Left cardiac atrium (tissue), 4 donors: ENCODE measurements at places on chromosomes 1 and 21. TPM values are rescaled to one million over a fixed set of nuclear protein-coding genes. Genes with fewer than 3 reads are reported as not detected.

GRCh38 chr21:45571641-45572040 is 29.4 kb upstream of the SLC19A1 start:
- DNase-seq: no peak

The RUNX3 gene
- total RNA-seq: 2.4 TPM

- DNase-seq: peak; percentile 55
These were observed 772 bp downstream of the UCK2 start for GRCh38 chr1:165828103-165828668.

The NSUN4 gene
- 17.4 TPM for total RNA-seq

- no peak for DNase-seq
These were observed 117.5 kb downstream of the TM2D1 start for GRCh38 chr1:61607448-61607847.

GRCh38 chr1:160618327-160618726 is 28.5 kb downstream of the SLAMF1 start:
- DNase-seq: no peak

DNA sequence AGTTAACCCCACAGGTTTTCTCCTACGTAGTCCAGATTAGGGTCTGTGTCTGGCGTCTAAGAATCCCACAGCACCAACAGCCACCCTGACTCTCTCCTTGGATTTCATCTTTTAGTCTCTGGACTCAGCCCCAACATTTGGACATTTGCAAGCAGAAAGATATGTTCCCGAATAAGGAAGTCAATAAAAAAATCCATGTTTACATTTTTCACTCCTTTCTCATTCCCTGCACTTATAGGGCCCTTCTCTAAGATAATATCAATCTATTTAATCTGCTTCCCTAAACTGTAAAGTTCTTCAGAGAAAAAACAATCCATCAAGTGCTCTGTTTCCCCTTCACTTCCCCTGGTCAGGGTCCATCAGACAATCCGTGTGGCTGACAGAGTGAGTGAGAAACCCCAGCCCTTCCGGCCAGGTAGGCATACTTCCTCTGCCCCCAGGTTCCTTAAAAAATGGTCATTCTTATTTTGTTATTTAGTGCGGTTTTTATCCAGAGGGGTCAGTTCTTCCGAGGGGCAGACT is 105.9 kb upstream of the CDC42BPA start:
- DNase-seq: no peak

- no peak for DNase-seq
These were observed 315.7 kb upstream of the USP25 start for GRCh38 chr21:15414057-15414456.

The DARS2 gene
- total RNA-seq: 13.2 TPM

DNA sequence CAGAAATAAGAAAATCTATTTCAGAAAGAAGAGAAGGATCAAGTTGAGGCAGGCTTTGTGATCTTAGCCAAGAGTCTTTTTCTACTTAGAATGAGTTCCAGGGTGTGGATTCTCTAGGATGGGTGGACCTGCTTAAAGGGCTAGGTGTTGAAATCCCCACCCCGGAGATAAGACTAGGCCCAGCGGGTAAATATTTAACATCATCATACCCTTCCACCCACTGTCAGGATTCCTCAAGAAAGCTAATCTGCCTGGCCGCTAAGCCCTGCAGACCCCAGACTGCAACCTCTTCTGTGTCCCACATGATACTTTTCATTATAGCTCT is 5.8 kb downstream of the IGSF9 start:
- DNase-seq: no peak

The IVL gene
- total RNA-seq: not detected

DNA sequence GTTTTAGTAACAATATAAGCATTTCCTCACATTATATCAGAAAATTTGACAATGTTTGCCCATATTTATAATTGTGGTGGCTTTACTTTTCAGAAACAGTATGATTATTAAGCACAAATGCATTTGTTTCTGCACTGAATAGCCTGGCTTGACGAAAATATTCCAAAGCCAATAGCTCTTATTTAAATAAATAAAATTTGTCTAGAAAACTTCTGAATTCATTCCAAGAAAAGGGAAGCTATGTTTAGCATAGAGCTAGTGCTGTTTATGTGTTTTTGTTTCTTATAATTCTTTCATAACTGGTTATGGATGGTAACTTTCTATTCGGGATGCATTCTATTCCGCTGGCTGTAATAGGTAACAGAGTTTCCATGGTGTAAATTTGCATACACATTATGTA is 268.6 kb downstream of the PTBP2 start:
- no peak for DNase-seq

DNA sequence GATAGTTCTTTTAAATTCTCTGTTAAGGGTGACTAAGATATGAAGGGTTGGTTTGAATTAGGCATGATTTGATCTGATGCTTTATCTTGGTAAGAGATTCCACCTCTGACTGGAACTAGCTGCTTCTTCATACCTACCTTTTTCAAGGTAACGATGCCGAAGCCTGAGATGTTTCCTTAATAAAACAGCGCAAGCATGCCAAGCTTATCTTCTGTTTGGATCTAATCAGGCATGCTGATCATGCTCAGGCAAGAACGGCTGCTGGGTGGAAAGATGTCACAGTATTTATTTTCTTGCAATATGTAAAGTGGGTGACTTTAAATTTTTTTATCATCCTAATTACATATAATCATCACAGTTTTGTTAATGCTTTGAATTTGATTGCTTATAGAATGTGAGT is 148.7 kb downstream of the ADGRL2 start:
- no peak for DNase-seq

The RIPPLY3 gene
- not detected for total RNA-seq

DNA sequence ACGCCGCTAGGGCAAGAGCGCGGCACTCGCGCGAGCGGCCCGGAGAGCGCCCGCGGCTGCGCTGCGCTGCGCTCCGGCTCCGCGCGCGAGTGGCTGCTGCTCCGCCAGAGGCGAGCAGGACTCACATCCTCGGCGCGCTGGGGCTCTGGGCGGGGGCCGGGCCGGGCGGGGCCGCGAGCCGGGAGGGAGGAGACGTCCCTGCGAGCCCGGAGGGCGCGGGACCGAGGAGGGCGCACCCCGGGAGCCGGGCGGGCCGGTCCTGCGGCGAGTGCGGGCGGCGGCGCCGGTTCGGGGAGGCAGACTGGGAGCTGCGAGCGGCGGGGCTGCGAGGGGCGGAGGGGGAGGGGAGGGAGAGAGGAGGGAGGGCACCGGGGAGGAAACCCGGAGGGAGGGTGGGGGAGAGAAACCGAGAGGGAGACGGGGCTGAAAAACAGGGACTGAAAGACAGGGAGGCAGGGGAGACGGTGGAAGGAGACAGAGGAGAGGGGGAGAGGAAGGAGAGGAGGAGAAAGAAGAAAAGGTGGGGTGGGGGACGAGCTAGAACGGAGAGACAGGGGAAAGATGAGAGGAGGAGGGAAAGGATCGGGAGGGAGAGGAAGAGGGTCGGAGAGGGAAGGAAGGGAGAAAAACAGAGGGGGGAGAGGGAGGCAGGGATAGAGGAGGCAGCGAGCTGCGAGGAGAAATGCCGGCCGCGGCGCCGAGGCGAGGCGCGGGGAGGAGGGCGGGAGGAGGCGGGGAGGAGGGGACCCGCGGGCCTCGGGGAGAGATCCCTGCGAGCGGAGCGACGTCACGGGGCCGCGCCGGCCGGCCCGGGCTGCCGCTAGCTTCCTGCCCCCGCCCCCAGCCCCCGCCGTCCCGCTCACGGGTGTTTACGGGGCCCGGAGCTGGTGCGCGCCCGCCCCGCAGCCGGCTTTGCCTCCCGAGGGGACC is at the start of gene CAMK2N1:
TSS of gene CAMK2N1 (minus strand) at position 684 of the 930 bp plus-strand sequence. CDS start 831 bp downstream, outside the sequence.
- DNase-seq: peak; percentile 80

GRCh38 chr1:152348447-152348846 is 11.4 kb downstream of the FLG2 start:
- DNase-seq: no peak

GRCh38 chr1:225137976-225138375 is 208.5 kb downstream of the DNAH14 start:
- DNase-seq: no peak

GRCh38 chr1:110914676-110915075 is 41.7 kb downstream of the CD53 start:
- no peak for DNase-seq

The ENAH gene
- total RNA-seq: 79.0 TPM

The DDOST gene
- 143 TPM for total RNA-seq

GRCh38 chr1:43518935-43519686 is 11.6 kb upstream of the PTPRF start:
- no peak for DNase-seq

DNA sequence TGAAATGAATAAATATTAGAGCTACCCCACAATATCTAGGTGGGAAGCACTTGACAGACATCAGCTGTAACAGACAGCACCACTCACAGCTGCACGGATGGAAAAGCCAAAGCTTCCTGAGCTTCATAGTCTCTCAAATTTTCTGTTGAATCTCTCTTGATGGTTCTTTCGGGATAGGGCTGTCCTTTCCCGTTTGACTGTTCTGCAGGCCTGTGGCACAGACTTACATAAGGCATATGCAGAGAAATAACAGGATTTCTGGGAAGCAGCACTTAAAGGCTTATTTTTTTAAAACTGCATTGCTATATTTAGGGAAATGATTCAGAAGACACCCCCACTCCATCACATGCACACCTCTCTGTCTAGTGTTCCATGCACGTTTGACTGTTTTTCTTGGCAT is 77.5 kb downstream of the ZNF648 start:
- DNase-seq: no peak

- DNase-seq: no peak
These were observed 8.7 kb downstream of the TFF3 start for GRCh38 chr21:42306366-42307035.

DNA sequence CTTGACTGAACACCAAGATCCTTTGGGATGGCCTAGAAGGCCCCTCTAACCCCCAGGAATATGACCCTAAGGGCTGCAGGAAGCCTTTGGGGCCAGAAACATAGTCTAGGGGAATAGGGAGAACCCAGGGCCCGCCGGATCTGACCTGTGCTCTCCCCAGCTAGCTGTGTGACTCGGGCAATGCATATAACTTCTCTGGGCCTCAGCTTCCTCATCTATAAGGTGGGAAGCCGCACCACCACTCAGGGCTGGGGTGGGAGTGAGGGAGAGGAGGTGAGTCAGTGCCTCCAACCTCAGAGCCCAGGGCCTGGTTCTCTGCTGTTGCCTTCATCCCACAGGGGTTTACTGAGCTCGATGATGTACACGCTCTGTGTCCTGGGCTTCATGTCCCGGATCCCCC is 434.4 kb downstream of the PTPRU start:
- no peak for DNase-seq

The CELA3B gene
- not detected for total RNA-seq

The FCRL6 gene
- 0.21 TPM for total RNA-seq
